ENCODE measurements at places on chromosomes 11 and 22. TPM values are rescaled to one million over a fixed set of nuclear protein-coding genes. Genes with fewer than 3 reads are reported as not detected.

The GATD1 gene
- total RNA-seq, result 105 TPM

The FGF3 gene
- not detected for total RNA-seq

DNA sequence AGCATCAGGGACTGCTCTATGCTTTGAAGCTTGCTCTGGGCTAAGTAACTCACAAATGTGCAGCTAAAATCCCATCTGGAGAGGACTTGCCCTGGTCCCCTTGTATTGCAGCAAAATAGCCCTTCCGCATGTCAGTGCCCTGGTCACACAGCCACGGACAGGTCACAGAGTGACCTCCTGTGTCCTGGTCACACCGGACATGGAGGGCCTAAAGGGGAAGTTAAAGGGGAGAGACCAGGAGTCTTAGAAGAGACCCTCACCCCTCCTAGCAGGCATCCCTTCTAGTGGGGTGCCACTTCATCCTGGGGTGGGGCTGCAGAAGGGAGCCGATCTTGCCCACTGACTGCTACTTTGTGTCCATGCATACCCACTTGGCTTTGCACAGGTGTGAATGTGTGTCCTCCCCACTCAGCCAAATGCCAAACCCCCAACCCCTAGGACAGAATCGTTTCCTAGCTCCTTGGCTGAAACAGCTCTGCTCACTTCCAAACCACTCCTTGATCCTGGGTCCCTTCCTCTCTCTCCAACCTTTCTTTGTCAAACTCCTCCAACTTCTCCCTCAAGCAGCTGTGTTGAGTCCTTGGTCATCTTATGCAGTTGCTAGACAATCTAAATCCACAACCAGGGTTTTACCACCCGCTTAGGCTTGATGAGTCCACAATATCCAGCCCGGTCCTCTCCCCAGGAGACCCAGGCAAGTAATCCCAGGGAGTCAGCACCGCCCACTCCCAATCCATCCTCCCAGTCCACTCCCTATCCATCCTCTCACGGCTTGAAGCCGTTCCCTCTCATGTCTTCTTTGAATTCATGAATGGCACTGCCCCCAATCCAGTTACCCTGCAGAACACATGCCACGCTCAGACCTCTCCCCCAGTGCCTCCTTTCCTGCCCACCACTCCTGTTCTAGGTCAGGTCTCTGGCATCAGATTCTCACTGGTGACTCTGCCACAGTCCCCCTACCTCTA is 3.3 kb upstream of the FXYD6 start:
- no peak for DNase-seq

- no peak for DNase-seq
Measured at GRCh38 chr11:128515086-128515485, 72.3 kb downstream of the ETS1 start.

The DLG2 gene
- 1.2 TPM for total RNA-seq

The RAB38 gene
- total RNA-seq, result 1.5 TPM

All from K562 (cell line).